ENCODE measurements at places on chromosomes 12 and 14. TPM values are rescaled to one million over a fixed set of nuclear protein-coding genes. Genes with fewer than 3 reads are reported as not detected.

NR1H4 gene
- total RNA-seq: not detected

ADCY4 gene
- 25.1 TPM for total RNA-seq

MPHOSPH9 gene
- 19.9 TPM for total RNA-seq

HSPA2 gene
- total RNA-seq: 50.0 TPM

CCDC197 gene
- 0.57 TPM for total RNA-seq

AQP5 gene
- not detected for total RNA-seq

SERPINA5 gene
- 1.1 TPM for total RNA-seq

BDKRB2 gene
- total RNA-seq: 0.63 TPM

IL26 gene
- not detected for total RNA-seq

TGM1 gene
- total RNA-seq: 0.95 TPM

IL22 gene
- total RNA-seq: not detected

GPR65 gene
- total RNA-seq: 7.9 TPM

ALX1 gene
- total RNA-seq: not detected

FAM181A gene
- not detected for total RNA-seq

YLPM1 gene
- total RNA-seq: 41.7 TPM

GRCh38 chr12:15558915-15559528 is 230.2 kb downstream of the EPS8 start:
- no peaks in the 10 kb centered on the region for H3K4me1 ChIP-seq
- H3K4me3 ChIP-seq: no peak overlapping the region
- peaks cover 7% of the 10 kb centered on the region for H3K36me3 ChIP-seq

DNA sequence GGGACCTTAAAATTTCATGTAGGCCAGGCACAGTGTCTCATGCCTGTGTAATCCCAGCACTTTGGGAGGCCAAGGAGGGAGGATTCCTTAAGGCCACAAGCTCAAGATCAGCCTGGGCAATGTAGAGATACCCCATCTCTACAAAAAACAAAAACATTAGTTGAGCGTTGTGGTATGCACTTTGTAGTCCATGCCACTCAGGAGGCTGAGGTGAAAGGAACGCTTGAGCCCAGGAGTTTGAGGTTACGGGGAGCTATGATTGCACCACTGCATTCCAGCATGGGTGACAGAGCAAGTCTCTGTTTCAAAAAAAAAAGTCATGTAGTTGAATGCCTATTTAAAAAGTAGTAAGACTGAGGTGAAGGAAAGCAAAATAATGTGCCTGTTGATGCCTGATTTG is 83.5 kb downstream of the TTC6 start:
- H3K36me3 ChIP-seq: no peaks in the 10 kb centered on the region
- no peaks in the 10 kb centered on the region for H3K4me1 ChIP-seq
- no peak overlapping the region for H3K27ac ChIP-seq

- H3K27me3 ChIP-seq: no peaks in the 10 kb centered on the region
- H3K27ac ChIP-seq: no peak overlapping the region
- H3K4me3 ChIP-seq: no peak overlapping the region
Observed at GRCh38 chr12:126558810-126559209, 1493.6 kb downstream of the AACS start.

- H3K4me3 ChIP-seq: no peak overlapping the region
- H3K36me3 ChIP-seq: no peaks in the 10 kb centered on the region
- H3K27me3 ChIP-seq: no peaks in the 10 kb centered on the region
- DNase-seq: no peak
- H3K27ac ChIP-seq: no peak overlapping the region
Observed at GRCh38 chr12:63394983-63395382, 244.0 kb upstream of the AVPR1A start.

- no peak overlapping the region for H3K4me3 ChIP-seq
- H3K4me1 ChIP-seq: peaks cover 14% of the 10 kb centered on the region
- H3K27ac ChIP-seq: no peak overlapping the region
- H3K27me3 ChIP-seq: no peaks in the 10 kb centered on the region
- no peaks in the 10 kb centered on the region for H3K36me3 ChIP-seq
- DNase-seq: no peak
Observed at GRCh38 chr12:58420503-58420902, 479.1 kb downstream of the ATP23 start.

- no peak for DNase-seq
- no peaks in the 10 kb centered on the region for H3K4me1 ChIP-seq
- peak within 1 kb of the TSS; percentile 47 for H3K4me3 ChIP-seq
- H3K27me3 ChIP-seq: peaks cover 10% of the 10 kb centered on the region
- no peaks in the 10 kb centered on the region for H3K36me3 ChIP-seq
Observed at GRCh38 chr12:117968826-117969659, at the start of gene KSR2. Gene KSR2, minus strand, starts transcription at chr12:117968990. Its CDS starts 735 bp downstream, at chr12:117968255.

GRCh38 chr12:95548056-95548538 is 3.2 kb downstream of the USP44 start:
- H3K36me3 ChIP-seq: no peaks in the 10 kb centered on the region
- peaks cover 8% of the 10 kb centered on the region for H3K4me1 ChIP-seq
- H3K27ac ChIP-seq: peak overlapping the region; percentile 85
- H3K27me3 ChIP-seq: peaks cover 4% of the 10 kb centered on the region
- peak overlapping the region; percentile 67 for H3K4me3 ChIP-seq

DNA sequence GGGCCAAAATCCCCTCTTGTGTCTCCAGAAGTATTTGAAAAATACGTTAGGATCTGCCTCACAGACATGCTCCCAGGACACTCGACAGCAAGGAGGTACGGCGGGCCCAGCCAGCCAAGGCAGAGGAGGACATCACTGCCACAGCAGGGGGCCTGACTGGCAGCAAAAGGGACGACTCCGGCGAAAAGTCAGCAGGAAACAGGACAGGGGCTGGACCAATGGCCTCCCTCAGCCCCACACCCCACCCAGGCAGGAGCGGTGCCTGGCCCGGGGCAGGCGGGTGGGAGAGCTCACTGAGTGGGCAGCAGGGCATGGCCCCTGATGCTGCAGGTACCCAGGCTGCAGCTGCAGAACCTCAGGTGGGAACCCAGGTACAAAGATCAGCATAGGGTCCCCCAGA is 17.8 kb downstream of the BRF1 start:
- no peak for DNase-seq
- H3K27me3 ChIP-seq: no peaks in the 10 kb centered on the region
- peaks cover 12% of the 10 kb centered on the region for H3K36me3 ChIP-seq
- H3K27ac ChIP-seq: no peak overlapping the region
- no peak overlapping the region for H3K4me3 ChIP-seq
- peaks cover 12% of the 10 kb centered on the region for H3K4me1 ChIP-seq

GRCh38 chr12:56721216-56721615 is 3.9 kb downstream of the NACA start:
- H3K27ac ChIP-seq: no peak overlapping the region
- no peak overlapping the region for H3K4me3 ChIP-seq
- H3K36me3 ChIP-seq: peaks cover 43% of the 10 kb centered on the region
- H3K4me1 ChIP-seq: peaks cover 36% of the 10 kb centered on the region
- no peaks in the 10 kb centered on the region for H3K27me3 ChIP-seq

DNA sequence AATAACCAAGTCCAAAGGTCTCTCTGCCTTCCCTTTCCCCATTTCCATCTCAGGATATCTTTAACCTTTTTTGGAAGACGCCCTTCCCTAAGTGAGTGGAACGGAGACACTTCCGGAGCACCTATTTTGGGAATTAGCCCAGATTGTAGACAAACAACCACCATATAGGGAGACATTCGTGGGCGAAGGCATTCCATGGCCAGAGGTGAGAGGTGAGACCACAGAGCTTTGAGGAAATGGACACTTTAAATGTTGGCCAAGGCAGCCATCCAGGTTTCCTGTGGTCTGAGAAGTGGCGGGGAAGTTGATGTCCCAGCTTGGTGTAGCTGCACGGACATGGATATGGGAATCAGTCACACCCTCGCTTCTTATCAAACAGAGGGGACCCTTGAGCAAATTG is 69.4 kb upstream of the BDKRB2 start:
- no peak overlapping the region for H3K4me3 ChIP-seq
- H3K27ac ChIP-seq: no peak overlapping the region
- H3K27me3 ChIP-seq: no peaks in the 10 kb centered on the region
- DNase-seq: no peak
- H3K4me1 ChIP-seq: no peaks in the 10 kb centered on the region

DNA sequence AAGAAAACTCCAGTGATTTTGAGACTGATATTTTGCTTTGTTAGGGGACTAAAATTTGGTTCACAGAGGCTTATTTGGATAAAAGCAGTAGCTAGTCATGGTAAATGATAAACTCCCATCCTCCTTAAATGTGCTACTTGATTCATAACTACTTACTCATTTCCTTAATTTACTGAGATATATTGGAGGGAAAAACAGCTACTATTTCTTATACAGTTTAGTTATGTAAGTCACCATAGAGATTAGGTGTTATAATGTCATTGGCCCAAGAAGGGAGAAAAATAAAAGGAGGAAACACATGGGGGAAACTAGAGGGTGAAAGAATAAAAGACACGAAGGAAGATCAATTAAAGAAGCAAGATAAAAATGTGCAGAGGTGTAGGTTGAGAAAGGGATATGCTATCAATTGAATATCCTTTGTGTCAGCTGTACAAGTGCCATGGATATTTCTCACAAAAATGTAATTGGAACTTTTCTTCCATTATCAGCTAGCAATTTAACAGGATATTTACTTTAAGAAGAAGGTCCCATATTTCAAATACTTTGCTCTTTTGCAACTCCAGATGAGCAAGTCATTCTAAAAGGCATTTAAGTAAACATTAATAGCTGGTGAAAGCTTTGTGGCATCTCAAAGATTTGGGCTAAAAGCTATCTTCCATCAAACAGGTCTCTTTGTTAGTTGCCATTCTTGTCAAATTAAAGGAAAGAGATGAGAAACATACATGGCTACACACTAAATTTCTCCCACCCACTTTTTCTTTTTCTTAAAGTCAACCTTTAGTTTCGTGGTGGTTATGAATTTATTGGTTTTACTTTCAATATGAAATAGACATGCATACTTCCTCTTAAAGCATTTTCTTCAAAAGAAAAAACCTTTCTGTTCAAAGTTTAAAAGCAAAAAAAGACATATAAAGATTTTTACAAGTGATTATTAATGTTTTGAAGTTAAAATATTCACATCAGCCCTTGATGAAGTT is 439.5 kb downstream of the CCER1 start:
- no peak overlapping the region for H3K27ac ChIP-seq
- H3K4me1 ChIP-seq: peaks cover 16% of the 10 kb centered on the region
- H3K36me3 ChIP-seq: no peaks in the 10 kb centered on the region
- no peak overlapping the region for H3K4me3 ChIP-seq
- H3K27me3 ChIP-seq: no peaks in the 10 kb centered on the region

DNA sequence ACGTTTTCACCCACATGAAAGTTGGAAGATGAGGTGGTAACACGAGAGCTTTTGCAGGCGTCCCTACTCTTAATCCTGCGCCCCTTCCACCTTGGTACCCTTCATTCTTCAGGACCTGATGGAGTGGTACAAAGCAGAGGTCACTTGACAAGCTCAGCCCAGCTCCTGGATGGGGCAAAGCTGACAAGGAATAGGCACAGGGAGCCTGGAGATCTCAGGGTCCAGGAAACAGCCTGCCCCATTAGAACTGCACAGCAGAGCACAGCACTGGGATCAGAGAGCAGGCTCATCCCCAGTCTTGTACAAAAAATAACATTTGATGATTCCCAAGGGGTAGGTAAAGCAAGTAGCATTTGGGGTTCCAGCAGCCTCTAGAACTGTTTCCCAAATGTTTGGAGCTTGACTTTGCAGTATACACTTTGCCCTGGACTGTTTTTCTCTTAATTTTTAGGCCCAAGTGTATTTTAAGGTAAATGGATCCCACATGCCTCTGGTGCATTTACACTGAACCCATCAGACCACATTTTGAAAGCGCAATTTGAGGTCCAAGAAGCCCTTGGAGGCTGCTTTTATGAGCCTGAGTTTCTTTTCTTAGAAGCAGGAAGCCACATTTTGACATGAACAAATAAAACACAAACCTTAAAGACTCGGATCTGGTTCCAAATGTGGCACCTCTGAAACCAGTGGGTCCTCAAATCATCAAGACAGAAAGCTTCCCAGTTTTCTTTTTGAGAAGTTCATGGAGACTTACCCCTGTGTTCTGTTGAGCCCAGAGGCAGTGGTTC is 633 bp downstream of the TC2N start:
- H3K4me1 ChIP-seq: peaks cover 2% of the 10 kb centered on the region
- no peak for DNase-seq
- peak overlapping the region; percentile 83 for H3K27ac ChIP-seq
- H3K4me3 ChIP-seq: no peak overlapping the region

- no peak overlapping the region for H3K4me3 ChIP-seq
- H3K4me1 ChIP-seq: peaks cover 4% of the 10 kb centered on the region
- no peak overlapping the region for H3K27ac ChIP-seq
- DNase-seq: no peak
- H3K27me3 ChIP-seq: no peaks in the 10 kb centered on the region
Observed at GRCh38 chr12:122999196-122999946, 18.9 kb downstream of the ARL6IP4 start.

DNA sequence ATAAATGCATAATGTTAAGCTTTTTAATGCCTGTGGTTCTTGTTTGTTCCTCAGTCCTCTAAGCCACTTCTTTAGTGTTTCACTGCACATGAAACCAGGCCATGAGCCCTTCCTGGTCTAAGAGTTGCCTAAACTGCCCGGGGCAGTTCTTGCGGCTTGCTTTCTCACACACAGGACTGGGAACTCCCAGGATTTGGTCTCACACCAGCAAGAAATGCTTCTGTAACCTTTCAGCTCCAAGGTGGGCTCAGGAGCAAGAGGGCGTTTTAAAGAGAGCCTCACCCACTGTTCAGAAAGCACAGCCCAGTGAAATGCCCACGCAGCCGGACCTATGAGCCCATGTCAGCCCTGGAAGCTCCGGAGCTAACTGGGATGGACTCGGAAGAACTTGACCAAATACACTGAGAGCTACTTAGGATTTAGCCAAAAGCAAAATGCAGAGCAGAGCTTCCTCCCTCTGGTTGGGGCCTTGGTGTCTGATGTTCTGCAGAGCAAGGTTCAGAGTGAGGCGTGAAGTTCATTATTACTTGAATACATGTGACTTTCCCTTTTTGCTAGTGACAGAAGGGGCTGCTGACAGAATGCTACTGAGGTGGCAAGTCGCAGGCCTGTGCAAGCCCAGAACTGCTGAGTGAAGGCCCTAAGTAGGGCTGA is 23.4 kb downstream of the SLC25A29 start:
- no peak for DNase-seq
- H3K36me3 ChIP-seq: no peaks in the 10 kb centered on the region
- no peaks in the 10 kb centered on the region for H3K27me3 ChIP-seq
- H3K27ac ChIP-seq: no peak overlapping the region
- H3K4me3 ChIP-seq: no peak overlapping the region

- no peaks in the 10 kb centered on the region for H3K4me1 ChIP-seq
- H3K27me3 ChIP-seq: no peaks in the 10 kb centered on the region
- no peak for DNase-seq
Observed at GRCh38 chr12:75591628-75592027, 80.2 kb upstream of the KRR1 start.

GRCh38 chr12:110548678-110549077 is 34.4 kb downstream of the PPTC7 start:
- H3K36me3 ChIP-seq: peaks cover 38% of the 10 kb centered on the region
- H3K4me3 ChIP-seq: no peak overlapping the region
- H3K27me3 ChIP-seq: no peaks in the 10 kb centered on the region
- no peak overlapping the region for H3K27ac ChIP-seq
- peaks cover 37% of the 10 kb centered on the region for H3K4me1 ChIP-seq

DNA sequence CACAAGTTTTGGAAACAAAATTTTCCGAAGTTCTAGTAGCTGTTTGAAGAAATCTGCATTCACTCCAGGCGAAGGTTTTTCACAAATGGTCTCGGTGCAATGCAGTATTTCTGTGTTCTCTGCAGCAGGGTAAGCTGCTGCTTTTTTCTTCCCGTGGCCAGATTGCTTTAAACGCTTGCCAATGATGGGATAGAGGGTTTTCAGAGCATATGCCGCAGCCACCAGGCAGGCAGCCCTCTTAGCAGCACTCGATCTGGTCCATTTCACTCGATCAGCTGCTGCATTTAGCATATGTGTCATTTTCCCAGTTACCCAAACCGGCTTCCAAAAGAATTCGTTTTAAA is 315 bp downstream of the ABCD2 start:
- no peaks in the 10 kb centered on the region for H3K27me3 ChIP-seq
- H3K4me3 ChIP-seq: peak overlapping the region; percentile 57
- peak; percentile 30 for DNase-seq
- no peak overlapping the region for H3K27ac ChIP-seq
- H3K4me1 ChIP-seq: peaks cover 8% of the 10 kb centered on the region
